Stromal cell of bone marrow (primary cell): ENCODE measurements at places on chromosomes 13 and 19.

GRCh38 chr19:18058208-18059009 lies 28.3 kb downstream of the IL12RB1 start:
- DNase-seq = peak; percentile 56

GRCh38 chr19:31499281-31500196 lies 150.3 kb upstream of the TSHZ3 start:
- DNase-seq = no peak

- DNase-seq = no peak
These were observed 60.0 kb upstream of the SPRY2 start for GRCh38 chr13:80400865-80401426.

GRCh38 chr13:50370303-50370950 lies 355.2 kb downstream of the KCNRG start:
- no peak for DNase-seq

GRCh38 chr13:44763615-44764301 lies 187.6 kb upstream of the TSC22D1 start:
- DNase-seq = no peak

DNA sequence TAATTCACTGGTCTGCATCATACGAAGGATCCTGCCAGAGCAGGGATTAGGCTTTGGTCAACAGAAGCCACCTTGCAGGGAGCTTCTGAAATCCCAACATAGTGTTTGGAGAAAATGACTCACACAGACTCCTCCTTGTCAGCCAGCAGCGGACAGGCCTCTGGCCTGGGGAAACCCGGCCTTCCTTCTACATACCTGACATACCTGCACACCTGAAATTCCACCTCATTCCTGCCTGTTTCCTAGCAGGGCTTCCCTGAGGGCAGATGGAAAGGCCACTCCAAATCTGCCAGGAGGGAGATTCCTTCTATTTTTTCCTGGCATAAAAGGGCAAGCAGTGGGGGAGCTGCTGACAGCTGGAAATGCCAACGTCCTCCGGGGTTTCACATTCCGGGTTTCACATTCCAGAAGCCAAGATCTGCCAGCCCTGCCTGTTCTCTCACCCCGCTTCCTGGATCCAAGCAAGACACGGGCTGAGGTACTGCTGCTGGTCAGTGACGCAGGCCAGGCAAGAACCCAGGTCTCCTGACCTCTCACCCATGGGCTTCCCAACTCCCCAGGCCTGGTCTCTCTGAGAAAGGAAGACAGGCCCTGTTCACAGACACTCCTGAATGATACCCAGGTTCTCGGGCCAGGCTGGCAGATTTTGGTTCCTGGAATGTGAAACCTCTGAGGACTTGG lies 18.2 kb upstream of the IGFL1 start:
- DNase-seq = no peak

- no peak for DNase-seq
These were observed 539.8 kb upstream of the PCDH9 start for GRCh38 chr13:67769987-67770341.

DNA sequence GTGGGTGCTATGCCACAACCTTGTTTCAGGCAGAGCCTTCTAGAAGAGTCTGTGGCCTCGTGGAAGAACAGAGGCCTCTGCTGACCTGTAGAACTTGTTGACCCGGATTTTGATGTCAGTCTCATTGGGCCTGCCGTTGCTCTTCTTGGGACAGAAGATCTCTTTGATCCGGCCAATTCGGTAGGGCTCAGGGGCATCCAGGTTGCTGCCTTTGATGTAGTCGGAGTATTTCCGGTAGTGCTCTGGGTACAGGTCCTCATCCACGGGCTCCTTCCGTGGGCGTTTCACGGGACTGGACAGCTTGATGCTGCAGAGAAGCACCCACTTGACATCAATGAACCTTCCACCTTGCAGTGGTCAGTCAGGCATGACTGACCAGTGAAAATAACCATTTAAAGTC lies 24.0 kb upstream of the EIF3G start:
- DNase-seq = no peak

DNA sequence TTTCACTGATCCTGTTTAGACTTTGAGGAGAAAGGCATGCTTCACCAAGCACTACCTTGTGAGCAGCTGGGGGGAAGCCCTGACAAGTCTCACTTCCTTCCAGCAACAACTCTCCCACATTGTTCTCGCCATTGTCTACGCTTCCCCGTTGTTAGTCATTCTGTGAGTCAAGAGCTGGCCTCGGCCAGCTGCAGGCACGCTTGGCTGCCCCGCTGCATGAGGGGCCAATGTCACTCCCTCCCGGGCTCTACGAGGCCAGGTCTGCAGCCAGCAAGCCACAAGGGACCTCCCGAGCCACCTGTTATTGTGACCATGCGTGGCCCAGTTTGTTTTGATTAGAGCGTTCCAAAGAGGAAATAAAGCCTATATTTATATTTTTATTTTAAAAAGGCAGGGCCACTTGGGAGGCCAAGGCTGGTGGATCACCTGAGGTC lies 220.9 kb downstream of the FOXO1 start:
- DNase-seq = no peak

GRCh38 chr19:34275705-34276104 lies 21.4 kb downstream of the GARRE1 start:
- no peak for DNase-seq

DNA sequence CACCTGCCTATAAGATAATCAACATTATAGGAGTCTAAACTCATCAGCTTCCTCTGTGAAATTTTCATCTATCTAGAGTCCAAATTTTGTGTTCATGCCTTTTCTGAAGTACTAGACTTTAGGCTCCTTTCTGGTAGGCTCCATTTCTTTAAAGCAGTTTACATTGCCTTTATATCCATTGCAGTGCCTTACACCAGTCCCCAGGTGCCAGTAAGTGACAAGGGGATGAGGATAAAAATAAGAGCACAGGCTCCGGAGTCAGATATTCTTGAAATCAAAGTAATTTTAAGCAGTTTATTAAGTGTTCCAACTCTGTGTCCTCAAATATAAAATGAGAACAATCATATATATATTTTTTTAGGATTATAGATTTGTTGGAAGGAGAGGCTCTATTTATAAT lies 10.6 kb upstream of the CYSLTR2 start:
- no peak for DNase-seq

DNA sequence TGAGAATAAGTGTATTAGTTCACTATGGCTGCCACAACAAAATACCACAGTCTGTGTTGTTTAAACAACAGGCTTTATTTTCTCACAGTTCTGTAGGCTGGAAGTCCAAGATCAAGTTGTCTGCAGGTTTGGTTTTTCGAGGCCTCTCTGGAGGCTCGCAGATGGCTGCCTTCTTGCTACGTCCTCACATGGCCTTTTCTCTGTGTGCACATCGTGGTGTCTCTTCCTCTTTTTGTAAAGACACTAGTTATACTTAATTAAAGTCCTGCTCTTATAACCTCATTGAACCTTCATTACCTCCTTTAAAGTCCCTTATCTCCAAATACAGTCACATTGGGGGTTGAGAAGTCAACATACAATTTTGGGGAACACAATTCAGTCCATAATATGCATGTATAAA lies 10.6 kb downstream of the CSNK1A1L start:
- DNase-seq = no peak

- DNase-seq = no peak
These were observed 81.6 kb upstream of the CSNK1A1L start for GRCh38 chr13:37187105-37187504.

DNA sequence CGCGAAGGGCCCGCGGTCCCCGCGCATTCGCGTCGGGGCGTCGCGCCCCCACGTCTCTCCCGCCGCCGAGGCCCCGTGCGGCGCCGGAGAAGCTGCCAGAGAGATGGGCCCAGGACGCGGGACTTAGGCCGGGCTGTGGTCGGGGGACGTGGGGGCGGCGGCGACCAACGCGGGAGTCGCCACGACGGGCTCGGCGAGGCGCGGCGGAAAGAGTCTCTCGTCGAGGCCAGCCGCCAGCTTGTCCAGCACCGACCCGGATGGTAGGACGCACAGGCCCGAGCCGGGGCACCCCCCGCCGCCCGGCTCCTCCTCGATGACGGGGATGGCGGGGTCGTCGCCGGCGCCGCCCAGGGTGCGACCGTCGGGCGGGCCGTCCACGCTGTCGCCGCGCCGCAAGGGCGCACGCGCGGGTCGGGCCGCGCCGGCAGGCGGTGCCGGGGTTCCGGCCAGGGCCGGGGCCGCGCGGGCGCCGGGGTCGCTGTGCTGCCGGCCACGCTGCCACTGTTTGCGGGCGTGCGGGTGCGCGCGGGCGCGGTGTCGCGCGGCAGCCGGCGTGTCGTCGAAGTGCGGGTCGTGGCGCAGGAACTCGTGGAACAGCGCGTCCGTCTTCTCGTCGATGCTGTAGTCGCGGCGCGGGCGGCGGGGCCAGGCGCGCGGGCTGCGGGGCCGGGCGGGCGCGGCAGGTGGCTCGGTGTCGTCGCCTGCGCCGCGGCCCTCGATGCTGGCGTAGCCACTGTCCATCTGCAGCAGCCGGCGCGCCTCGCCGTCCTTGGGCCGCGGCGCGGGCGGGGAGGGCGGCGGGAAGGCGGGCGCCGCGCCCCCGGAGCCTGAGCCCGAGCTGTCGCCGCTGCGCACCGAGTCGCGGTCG lies 8.5 kb downstream of the CBARP start:
- DNase-seq = no peak

- DNase-seq = no peak
These were observed 77.9 kb upstream of the XPO4 start for GRCh38 chr13:20980430-20980829.
